ENCODE measurements at places on chromosomes 12 and 14.

DNA sequence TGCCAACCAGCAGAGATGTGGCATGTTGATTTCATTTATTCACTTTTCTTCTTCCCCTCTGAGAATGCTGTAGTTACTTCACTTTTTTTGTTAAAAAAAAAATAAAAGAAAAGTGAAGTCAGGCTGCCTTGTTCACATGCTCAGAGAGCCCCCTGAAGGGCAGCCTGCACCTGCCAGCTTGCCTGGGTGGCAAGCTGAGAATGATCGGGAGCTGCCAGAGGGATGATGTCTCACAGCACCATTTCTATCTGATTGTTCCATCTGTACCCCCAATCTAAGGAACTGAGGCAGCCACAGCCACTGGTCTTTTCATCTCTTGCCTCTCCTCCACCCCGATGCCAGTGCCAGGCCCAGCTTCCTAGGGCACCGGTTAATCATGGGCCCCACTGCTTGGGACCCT lies 118.2 kb downstream of the TSPAN9 start:
- DNase-seq: no peak

GRCh38 chr12:4137441-4137840 lies 136.1 kb upstream of the CCND2 start:
- no peak for DNase-seq

DNA sequence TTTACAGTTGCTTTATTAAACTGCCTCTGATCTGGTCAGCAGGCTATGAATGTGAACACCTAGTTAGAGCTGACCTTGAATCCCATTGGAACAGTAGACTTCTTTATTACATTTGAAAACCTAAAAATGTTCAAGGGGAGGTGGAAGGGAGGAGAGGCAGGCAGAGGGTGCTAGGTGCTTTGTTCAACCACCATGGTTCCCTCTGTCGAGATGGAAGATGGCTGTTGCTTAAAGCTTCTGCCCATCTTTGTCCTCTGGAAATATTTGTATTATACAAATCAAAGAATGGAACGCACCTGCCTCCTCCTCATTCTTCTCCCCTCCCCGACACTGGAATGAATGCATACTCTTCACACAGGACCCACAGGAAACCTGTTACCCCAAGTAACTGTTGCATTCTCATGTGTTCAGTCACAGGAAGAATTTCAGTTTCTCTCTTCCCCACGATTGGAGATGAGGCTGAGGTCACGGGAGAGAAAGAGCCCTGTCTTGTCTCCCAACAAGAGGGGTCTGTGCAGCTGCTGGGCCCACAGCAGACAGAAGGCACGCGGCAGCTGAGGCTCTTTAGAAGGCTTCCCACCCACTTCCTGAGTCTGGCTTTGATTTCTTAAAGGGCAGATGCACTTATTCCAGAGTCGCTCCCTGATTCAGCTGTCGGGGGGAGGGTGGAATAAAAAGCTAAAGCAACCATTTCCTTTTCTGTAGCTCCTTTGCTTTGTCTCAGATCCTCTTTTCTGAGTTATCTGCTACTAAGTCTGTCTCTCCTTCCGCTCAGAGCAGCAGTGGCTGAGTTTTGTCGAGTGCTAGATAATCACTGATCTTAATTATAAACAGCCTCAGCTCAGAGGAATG lies 217.9 kb upstream of the BTG1 start:
- DNase-seq: no peak

GRCh38 chr12:79659961-79660431 lies 30.8 kb downstream of the PAWR start:
- no peak for DNase-seq

DNA sequence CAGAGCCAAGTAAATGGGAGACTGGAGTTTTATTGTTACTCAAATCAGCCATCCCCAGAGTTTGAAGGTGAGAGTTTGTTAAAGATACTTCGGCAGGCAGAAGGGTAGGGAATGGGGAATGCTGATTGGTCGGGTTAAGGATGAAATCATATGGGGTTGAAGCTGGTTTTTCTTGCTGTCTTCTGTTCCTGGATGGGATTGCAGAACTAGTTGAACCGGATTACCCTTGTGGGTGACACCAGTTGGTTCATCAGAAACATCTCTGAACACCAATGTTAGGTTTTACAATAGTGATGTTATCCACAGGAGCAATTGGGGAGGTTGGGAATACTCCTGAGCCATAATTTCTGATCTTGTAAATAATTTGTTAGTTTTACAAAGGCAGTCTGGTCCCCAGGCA lies 18.7 kb upstream of the SMCO2 start:
- DNase-seq: no peak

- no peak for DNase-seq
Observed at GRCh38 chr12:84605983-84606382, 306.6 kb downstream of the SLC6A15 start.

Data from activated T-helper 9 cell treated with anti-CD3 and anti-CD28 coated beads, Interleukin-2, amount 50 U/mL, for 16 hours (primary cell).